ENCODE measurements at places on chromosomes 5 and 9.
A peak's percentile ranks its signal among the peaks of the same experiment; 100 is the strongest.

DNA sequence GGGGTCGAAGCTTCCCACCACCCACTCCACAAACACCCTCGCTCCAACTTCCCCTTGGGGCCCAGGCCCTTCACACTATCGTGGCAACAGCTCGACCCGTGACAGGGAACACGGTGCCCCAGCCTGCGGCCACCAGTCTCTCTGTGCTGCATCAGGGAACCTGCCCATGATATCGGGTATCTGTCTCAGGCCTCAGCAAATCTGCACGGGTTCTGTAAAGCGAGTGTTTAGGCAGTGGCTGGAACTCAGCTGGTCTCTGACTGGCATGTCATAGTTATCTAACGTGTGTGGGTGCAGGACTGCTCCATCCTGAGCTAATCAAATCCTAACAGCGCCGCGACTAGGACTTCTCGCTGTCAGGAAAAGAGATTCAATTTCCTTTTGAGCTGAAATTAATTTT is 42.9 kb downstream of the DBH start:
- no peak for DNase-seq

GRCh38 chr9:77020413-77021290 is 1.2 kb downstream of the FOXB2 start:
- DNase-seq = no peak

DNA sequence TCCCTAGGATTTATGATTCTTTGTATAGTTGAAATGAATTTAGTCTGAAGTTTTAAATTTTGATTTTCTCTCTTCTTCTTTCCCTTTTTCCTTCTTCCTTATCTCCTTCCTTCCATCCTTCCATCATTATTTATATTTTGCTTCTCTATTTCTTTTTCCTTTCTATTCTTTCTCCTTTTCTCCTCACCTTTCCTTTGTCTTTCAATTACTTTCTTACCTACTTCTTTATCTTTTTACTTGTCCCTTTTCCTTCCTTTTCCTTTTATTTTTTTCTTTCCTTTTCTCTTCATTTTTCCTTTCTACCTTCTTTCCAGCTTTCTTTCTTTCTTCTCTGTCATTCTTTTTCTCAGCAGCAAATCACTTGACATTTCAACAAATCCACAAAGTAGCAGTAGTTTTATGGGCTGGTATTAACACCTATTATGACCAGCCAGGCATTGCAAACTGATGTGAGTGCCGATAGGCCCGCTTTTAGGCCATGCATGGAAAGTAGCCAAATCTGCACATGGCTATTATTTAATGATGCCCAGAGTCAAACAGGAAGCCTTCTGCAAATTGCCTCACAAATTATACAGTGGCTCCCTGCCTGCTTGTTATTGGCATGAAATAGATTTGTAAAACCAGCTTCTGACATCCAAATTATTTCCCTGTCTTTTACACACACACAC is 37.1 kb upstream of the NR3C1 start:
- DNase-seq = peak; percentile 73

GRCh38 chr5:165630261-165630778 is 2124.9 kb downstream of the MAT2B start:
- peak; percentile 32 for DNase-seq

GRCh38 chr9:69412741-69413150 is 87.7 kb downstream of the ENTREP1 start:
- no peak for DNase-seq

DNA sequence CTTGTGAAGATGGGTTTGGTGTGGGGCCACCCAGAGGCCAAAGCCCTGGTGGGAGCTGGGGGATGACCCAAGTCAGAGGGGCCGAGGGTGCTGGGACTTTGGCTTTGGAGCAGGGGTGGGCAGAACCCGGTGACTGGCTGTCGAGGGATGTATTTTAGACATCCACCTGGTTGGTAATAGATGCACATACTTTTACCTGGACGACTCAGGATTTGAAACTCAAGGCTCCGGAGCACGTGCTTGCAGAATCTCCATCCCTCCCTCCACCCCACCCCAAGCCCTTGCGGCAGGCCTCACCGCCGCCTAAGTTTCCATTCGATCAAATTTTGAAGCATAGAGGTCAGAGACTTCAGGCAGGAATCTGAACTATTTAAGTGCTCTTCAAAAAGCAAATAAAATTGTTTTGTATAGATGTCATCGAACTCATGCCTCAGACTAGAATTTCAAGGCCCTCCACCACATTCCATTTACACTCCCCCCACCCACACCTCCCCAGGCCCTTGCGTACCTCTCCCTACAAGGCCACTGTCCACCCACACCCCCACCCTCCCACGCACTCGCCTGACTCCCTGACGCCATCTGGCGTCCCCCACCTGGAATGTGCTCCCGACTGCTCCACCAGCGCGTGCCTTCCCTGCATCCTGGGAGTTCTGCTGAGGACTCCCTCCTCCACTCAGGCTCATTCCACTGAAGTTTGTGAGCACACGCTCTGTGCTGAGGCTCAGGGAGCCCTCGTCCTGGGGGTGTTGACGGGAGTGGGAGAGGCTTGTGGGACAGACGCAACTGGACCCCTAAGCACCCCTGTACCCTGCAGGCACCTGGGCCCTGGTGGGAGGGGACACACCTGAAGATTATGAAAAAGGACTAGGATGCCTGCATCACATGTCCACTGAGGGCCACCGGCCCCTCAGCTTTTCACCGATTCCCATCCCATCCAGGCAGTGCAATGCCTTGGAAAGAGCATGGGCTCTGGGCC is 56.4 kb upstream of the RPL26L1 start:
- no peak for DNase-seq

DNA sequence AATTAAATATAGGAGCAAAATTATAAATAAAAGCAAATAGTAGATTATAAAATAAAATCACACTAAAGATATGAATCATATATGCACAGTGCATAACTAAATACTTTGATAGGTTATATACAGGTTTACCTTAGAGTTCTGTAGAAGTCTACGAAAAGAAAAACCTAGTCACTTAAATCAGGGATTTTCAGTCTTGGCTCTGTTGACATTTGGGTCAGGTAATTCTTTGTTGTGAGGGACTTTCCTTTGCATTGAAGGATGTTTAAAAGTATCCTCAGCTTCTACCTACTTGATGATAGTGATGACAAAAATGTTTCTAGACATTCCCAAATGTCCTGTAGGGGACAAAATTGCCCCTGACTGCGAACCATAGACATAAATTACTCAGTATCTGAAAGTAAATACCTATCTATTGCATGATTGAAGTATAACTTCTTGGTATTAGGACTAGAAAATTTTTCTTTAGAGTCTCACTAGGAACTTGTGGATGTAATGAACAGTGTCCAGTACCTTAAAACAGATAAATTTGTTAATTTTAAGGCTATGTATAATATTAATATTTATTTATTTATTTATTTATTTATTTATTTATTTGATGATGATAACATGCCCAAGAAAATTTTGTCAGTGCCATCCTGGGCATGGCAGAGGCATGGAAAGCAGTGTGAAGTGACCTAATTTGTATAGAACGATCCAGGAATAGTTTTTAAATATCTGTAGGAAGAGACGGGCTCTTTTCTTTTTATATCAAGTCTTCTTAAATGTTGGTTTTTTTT is 44.0 kb upstream of the LRRC70 start:
- DNase-seq = no peak

- no peak for DNase-seq
Observed at GRCh38 chr9:114909661-114910060, 20.7 kb downstream of the TNFSF8 start.

DNA sequence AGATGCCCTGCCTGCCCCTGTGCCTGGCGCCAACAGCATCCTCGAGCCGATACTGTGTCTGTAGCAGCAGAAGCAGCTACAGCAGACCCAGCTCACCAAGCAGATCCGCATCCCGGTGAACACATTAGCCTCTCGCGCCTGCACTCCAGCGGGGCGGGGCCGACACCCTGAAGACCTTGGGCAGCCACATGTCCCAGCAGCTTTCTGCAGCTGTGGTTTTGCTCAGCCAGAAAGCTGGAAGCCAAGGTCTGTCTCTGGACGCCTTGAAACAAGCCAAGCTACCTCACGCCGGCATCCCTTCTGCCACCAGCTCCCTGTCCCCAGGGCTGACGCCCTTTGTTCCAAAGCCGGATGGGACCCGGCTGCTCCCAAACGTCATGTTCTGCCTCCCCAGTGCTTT is 59.6 kb downstream of the ACTBL2 start:
- no peak for DNase-seq

- no peak for DNase-seq
Observed at GRCh38 chr5:88109818-88110217, 158.8 kb downstream of the TMEM161B start.

DNA sequence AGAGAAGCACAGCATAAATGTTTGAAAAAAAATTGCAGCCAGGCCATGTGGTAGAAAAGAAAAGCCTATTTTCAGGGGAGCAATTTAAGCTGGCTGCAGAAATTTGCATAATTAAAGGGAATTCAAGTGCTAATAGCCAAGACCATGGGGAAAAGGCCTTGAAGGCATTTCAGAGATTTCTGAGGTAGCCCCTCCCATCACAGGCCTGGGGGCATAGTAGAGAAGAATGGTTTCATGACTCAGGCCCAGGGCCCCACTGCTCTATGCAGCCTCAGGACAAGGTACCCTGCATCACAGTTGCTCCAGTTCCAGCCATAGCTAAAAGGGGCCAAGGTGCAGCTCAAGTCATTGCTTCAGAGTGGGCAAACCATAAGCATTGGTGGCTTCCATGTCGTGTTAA is 1416.0 kb downstream of the EFNA5 start:
- no peak for DNase-seq

GRCh38 chr5:108531367-108532128 is 149.7 kb upstream of the FBXL17 start:
- no peak for DNase-seq

- no peak for DNase-seq
Observed at GRCh38 chr5:176192094-176192721, 46.0 kb upstream of the SIMC1 start.

DNA sequence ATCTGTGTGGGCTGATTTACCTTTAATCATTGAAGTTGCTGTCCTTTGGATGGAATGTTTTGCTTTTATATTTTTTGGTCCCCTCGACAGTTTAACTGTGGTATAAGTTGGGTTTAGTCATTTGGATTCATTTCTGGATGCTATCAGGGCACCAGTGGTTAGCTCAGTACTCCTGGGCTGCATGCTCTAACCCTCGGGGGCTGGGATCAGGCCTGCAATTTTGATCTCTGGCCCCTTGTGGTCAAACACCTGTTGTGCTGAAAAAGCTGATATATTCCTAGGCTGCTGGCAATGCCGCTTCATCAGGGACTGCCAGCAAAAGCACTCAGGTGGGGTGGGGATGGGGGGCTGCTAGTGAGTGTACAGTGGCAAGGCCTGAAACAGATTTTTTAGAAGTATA is 440.4 kb upstream of the RIOK2 start:
- DNase-seq = no peak

DNA sequence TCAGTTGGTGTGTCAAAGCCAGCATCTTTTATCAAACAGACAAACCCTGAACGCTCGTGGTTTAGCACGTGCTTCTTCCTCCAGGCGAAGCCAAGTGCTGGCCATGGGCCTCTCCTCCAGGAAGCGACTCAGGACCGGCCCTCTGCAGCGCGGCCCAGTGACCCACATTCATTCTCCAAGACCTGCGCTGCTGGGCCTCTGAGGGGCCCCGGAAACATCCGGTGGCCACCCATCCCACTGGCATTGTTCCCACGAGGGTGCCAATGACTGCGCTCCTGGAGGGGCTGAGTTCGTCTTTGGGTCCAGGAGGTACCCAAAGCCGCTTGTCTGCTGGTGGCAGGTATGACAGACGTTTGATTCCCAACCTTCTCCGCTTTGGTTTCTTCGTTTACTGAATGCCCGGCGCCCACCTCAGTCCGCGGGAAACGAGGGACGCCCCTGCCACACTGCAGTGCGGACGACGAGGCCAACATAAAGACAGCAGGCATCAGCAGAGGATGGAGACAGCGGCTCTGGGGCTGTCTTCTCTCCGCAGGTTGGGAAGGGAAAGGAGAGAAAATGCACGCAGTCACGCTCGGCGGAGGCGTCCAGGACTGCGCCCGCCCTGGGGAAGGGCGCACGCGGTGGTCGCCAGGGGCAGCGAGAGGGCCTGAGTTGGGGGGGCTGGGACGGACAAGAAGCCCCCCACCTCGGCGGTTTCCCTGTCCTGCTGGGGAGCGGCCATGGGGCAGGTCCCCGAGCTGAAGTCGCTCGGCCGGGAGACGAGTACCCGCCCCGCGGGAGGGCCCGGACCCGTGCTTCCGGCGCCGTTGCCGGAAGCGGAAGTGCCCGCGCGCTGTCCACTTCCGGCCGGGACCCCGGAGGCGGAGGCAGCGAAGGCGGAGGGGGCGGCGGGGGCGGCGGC is at the start of gene EXOC3:
EXOC3 (plus strand) TSS at position 842 of the 904 bp plus-strand sequence. CDS start 3,030 bp downstream, outside the sequence.
- peak; percentile 60 for DNase-seq

DNA sequence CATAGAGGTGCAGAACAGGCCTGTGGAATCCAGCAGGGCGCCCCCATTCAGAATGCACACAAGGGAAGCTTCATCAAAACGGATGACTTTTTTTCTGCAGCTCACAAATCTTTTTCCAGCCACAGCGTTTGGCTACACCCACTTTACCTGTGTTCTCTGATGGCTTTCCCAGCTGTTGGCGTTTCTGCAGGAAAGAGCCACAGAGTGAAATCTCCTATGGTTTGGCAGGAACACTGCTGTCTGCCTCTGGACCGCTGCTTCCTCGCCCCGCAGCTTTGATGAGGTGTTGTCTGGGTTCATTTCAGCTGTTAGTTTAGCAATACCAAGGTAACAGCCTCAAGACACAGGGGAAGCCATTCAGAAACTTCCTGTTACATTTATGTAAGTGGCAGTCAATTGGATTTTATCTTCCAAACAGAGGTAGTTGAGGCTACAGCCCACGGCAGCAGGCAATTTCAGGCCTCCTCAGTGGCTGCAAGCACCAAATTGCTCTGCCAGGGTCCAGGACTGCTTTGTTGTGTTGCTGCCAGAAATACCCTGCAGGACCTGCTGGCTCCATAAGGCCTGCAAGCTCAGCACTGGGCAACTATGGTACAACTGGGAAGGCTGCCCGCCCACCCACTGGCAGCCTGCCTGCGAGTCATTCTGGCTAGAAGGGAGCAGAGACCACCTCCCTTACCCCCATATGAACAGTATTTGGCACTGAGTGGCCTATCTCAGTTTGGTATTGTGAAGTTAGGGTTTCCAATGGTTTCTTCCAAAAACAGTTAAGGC is 96.7 kb downstream of the MVB12B start:
- DNase-seq = no peak

GRCh38 chr9:106920701-106921283 is 57.8 kb downstream of the ZNF462 start:
- DNase-seq = peak; percentile 33

DNA sequence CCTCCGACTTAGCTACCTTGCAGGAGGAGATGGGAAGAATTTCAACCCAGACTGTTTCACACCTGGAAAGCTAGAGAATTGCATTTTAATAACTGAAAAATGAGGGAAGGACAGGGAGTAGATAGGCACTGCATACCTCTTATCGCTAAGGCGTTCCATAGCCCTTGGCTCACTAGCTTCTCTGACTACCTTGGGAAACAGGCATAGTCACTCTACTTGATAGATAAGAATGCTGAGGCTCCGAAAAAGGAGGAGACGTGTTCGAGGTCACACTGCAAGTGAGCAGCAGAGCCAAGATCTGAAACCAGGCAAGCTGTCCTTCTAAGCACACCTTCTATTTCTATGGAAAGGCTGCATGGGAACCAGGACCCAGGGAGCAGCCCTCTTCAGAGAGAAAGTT is 168.9 kb downstream of the CRB2 start:
- DNase-seq = no peak

- no peak for DNase-seq
Observed at GRCh38 chr9:124879226-124879625, 17.3 kb downstream of the ARPC5L start.

Data from COR-L47 (cell line).